Activated CD8-positive, alpha-beta memory T cell treated with anti-CD3 and anti-CD28 coated beads for 1 hour (primary cell): ENCODE measurements at places on chromosomes 13 and 19.

- DNase-seq = no peak
Observed at GRCh38 chr19:45123440-45123850, 30.5 kb downstream of the PPP1R37 start.

GRCh38 chr13:108895220-108895704 lies 265.9 kb downstream of the MYO16 start:
- DNase-seq = no peak

GRCh38 chr19:4379383-4380253 lies 20.7 kb downstream of the SH3GL1 start:
- no peak for DNase-seq

DNA sequence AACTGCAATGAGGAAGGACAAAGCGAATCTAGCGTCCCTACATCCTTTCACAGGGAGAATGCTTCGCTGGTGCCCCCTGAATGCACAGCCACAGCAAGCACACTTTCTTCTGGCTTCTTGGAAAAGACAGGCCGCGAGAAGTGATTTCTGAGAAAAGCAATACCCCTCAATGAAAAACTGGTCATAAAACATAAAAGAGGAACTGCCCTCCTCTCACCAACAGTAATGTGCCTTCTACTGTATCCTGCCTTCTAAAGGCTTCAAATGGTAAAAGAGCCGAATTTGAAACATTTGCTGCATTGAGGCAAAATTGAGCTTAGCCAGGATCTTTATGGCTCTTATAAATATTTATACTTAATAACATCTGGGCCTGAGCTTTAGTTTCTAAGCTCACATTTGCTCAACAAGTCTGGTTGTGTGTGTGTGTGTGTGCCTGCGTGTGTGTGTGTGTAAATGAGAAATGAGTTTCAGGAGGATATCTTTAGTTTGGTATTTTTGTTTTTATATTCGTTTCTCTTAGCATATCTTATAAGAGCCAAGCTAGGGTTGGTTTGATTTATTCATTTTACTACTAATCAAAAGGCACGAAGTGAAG lies 246.1 kb upstream of the MAB21L1 start:
- no peak for DNase-seq

- DNase-seq = no peak
Observed at GRCh38 chr13:44627441-44627840, 51.3 kb upstream of the TSC22D1 start.

GRCh38 chr19:56348289-56348877 lies 33.7 kb upstream of the ZSCAN5A start:
- no peak for DNase-seq

GRCh38 chr13:109213714-109214113 lies 572.7 kb downstream of the IRS2 start:
- no peak for DNase-seq

DNA sequence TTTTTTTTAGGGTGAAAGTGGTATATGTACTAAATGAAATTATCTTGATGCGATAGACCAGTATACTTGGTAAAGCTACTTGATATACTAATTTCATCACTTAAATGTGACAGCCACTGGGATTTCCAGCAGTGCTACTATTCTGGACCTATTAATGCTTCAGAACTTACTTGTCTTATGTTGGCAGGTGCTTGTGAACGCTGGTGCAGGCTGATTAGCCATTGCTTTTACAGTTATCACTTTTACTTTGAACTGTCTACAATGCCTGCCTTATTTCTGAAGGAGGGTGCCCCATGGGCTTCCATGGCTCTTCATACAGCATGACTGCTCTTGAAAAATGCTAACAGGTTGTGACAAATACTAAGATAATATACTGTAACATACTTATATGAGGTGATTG lies 294.7 kb downstream of the GPC6 start:
- no peak for DNase-seq

- DNase-seq = no peak
Observed at GRCh38 chr13:111912453-111912866, 154.5 kb upstream of the SOX1 start.
